GM12864 (cell line): ENCODE measurements at places on chromosomes 5 and 9.

DNA sequence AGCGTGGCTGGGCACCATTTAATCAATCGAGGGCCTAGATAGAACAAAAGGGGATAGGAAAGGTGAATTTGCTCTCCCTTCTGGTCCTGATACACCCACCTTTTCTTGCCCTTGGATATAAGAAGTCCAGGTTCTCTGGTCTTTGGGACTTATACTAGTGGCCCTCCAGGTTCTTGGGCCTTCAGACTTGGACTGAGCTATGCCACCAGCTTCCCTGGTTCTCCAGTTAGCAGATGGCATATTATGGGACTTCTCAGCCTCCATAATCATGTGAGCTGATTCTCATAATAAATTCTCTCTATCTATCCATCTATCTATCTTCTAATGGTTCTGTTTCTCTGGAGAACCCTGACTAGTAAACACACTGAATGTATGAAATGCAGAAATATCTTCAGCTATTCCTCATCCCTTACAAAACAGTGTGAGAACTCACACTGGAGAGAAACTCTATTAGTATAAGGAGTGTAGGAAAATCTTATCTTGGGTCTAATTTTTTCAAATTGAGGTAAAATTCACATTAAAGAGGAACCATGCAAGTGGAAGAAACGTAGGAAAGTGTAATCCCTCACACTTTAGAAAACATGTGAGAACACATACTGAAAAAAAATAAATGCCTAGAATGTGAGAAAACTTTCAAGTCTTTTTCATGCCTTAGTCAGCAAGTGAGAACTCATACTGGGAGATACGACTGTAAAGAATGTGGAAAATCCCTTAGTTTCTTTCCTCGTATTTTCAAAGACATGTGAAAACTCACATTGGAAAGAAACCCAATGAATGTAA, 15.5 kb downstream of the PCDHB15 start:
- DNase-seq: no peak

DNA sequence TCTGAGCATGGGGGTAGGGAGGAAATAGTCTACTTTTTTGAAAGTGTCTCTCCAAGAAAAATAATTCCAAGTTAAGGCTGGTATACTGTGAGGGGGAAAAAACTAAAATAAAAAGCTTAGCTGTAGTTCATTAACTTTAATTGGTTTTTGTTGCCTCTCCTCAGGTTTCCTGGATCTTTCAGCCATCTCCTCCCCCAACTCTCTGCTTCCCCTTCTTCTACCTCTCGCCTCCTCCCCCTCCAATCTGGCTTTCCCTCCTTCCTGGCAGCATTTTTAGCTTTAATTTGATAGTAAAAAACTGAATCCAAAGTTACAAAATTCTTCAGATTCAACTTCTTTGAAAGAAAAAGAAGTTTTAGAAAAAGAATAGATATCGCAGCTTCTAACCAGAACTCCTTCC, 462.6 kb downstream of the CETN3 start:
- no peak for DNase-seq

DNA sequence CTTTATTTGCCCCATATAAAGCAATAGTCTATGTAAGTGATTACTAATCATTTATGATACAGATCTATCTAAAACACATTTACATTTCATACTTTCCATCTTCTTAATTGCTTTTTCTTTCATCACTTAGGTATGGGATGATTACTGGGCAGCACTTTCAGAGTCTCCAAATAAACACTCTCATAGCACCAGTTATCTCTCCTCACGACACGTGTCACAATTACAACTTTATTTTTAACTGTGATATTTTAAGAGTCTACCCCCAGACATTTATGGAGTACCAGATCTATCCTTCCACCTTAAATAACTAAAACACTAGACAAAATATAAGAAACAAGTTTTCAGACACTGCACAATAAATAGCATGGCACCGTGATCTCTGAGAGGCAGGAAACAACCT, 32.9 kb downstream of the HOMER1 start:
- DNase-seq: no peak

GRCh38 chr5:149881874-149882273, 62.7 kb downstream of the PDE6A start:
- DNase-seq: no peak

DNA sequence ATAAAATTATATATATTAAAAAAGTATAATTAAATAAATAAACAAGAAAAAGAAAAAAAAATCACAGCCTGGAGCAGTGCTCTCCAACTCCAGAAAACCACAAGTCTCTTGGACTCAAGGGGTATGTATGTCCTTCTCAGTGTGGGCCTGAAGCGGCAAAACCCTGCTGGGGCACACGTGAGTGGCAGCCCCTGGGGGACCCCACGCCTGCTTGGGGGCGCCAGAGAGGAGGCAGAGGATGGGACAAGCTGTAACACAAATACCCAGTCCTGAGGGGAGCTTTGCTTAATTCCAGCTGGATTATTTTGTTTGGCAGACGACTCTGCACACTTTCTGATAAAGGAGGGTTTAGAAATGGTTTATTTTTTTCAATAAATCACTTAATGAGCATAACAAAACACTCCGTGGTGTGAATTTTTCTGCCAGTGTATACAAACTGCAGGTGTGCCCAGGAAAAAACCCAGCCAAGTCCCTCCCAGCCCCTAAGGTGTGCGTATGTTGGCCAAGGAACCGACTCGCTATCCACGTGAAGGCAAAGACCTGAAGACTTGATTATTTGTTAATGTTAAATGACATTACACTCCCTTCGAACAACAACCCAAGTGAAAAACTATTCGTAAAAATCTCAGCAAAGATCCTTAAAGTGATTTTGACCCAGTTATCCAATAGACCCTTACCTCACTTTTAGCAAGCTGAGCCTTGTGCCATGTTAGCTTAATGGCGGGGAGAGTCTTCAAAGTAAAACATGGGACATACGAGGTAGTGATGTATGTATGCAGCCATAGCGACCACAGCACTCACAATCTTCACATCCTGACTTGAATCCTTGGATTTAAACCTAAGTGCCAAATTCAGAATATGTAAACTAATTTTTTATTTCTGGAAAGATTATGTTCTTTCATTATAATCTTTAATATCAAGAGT, 32.9 kb downstream of the ANKH start:
- no peak for DNase-seq

DNA sequence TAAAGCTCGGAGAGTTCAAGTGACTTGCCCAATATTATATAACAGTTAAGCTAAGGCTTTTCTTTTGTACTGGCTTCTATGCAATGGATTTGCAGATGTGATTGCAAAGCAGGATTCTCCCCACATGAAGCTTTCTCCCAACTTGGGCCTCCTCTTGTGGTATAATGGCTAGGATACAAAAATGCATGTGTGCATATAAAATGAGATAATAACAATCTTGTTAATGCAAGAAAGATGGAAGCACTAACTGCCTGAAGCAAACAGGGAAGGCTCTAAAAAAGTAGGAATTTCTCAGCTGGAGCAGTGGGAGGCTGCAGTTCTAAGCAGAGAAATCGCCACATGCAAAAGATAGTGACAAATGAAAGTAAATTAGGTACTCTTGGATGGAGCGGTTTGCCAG, 444.2 kb upstream of the RIOK2 start:
- DNase-seq: no peak
